NCI-H187 treated with DMSO at 0.1 percent for 48 hours (cell line): ENCODE measurements at places on chromosomes 1 and 21.

DNA sequence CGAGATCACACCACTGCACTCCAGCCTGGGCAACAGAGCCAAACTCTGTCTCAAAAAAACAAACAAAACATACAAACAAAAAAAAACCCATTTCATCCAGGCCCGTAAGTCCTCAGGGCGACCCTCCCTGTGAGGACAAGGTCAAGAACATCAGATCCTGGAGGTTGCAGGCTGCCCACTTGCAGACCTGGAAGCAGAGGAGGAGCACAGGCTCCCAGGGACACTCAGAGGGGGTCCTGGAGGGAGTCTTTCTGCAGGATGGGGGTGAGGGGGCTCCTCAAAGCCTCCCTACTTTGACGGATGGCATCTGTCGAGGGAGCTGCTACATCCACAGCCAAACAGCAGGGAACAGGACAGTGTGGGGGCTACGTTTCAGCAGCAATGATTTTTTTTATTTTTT is 47.2 kb downstream of the RIPK4 start:
- no peak for DNase-seq

- DNase-seq: no peak
Measured at GRCh38 chr1:4121293-4121684, 221.2 kb upstream of the C1orf174 start.

DNA sequence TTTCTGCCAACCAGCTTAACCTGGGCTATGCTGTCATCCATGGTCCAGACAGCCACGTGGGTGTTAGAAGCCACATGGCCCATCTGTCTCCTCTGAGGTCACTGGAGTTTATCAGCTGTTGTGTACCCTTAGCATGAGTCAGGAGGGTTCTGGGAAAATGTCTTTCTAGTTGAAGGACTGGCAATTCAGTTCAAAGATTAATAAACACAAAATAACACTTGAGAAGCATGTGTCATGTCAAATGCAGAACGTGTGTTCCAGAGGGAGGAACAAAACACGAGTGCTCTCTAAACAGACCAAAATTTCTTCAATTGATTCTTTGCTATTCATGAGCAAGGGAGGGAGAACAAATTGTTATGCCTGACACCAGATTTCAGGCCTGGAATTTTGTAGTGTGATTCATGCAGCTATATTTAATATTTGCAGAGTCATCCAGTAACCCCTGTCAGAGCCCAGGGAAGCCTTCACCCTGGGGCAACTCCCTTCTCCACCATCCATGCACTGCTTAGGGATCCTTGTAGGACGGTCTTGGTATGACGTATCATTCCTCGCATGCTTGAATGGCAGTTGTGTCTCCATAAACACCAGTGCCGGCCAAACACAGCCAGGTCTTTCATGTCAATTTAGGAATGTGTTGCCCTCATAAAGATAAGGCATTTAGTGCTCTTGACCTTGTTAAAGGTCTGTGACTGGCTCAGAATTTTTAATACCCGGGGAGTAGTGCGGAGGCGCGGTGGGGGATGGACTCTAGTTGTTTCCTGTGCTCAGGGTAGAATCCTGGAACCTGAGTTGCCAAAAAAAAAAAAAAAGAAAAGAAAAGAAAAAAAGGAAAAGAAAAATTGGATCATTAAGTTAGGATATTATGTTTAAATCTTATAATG is 27.7 kb upstream of the DYRK1A start:
- no peak for DNase-seq

DNA sequence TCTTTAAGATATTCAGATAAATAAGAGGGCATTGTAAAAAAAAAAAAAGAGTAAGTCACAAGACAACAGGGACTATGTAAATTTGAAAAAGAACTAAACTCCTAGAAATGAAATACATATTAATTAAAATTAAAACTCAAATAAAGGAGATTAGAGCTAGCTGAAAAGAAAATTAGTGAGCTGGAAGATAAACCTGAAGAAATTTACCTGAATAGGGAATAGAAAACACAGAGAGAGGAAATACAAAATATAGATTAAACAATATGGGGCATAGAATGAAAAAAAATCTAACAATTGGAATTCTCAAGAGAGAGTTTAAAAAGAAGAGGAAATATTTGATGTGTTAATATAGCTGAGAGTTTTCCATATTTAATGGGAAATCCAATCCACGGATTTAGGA is 35.6 kb upstream of the TADA1 start:
- no peak for DNase-seq

DNA sequence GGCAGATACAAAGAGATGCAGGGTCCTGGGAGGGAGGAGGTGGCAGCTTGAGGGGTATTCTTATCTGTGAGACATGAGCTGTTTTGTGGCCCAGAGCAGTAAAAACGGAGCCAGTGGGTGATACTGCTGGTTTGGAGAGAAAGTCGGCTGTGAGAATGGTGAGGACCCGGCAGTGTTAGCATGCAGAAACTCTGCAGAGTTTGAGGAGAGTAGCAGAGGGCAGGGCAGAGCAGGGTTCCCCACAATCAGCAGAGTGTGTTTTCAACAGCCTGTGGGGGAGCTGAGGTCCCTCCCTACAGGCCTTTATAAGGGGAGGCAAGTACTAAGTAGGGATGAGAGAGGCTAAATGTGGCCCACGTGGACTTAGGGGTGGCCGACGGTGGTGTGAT is 423 bp downstream of the SLAMF8 start:
- DNase-seq: no peak

DNA sequence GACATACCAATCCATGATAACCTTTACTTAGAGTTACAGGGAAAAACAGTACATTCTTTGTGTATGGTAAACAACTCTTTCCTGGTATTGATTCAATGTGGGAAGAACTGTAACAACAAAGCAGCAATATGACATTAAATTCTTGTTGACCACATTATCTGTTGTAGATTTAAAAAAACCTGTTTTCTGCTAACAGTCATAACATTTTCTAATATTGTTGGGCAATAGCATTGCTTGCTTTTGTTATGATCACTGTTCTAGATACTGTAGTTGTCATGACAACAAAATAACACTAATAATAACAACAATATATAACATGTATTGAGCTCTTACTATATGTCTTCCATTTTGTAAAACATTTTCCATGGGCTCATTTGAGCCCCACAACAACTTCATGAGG is 54.2 kb downstream of the PDE4B start:
- no peak for DNase-seq

- DNase-seq: no peak
Measured at GRCh38 chr1:160377585-160378206, 10.8 kb downstream of the NHLH1 start.

DNA sequence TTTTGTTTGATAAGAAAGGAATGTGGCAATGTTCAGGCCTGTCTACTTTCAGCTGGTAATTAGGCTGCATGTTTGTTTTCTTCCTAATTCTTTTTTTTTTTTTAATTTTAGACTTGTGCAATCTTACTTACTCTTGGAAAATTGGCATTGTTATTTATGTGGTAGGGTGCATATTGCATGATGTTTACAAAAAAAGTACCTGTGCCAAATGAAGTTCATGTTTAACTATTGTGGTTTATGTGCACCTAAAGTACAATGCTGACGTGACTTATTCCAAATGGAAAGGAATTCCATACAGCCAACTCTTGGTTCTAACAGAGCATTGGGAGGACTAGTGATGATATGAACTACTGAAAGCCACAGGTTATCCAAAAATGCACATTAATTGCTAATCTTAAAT is 51.0 kb downstream of the KCNK2 start:
- no peak for DNase-seq

- no peak for DNase-seq
Measured at GRCh38 chr1:42086146-42086545, 67.1 kb upstream of the GUCA2B start.

DNA sequence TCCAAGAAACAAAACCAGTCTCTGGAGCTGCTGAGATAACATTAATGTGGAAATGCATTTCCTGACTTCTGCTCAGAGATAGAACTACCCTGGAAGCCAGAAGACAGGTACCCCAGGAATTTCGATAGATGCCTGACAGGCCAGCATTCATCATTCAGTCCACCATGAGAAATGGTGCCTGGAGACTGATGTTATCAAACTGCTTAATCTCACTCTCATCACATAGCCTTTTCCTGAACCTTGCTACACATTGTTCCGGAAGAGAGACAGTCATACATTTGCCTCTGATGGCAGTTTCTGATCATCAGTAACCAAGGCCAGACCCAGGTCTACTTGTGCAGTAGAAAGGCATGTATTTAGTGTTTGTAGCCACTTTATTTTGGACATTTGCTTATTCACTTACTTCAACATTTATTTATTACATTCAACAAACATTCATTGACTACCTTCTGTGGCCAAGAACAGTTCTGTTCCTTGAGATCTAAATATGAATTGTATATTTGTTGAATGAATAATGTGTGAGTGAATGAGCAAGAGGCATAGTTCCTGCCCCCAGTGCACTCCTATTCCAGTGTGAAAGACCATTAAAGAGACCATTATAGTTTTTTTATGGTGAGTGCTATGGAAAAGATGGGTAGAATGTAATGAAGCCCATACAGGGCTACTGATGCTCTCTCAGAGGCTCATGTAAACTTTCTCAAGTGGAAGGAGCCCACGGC is 485.7 kb downstream of the NUF2 start:
- no peak for DNase-seq

DNA sequence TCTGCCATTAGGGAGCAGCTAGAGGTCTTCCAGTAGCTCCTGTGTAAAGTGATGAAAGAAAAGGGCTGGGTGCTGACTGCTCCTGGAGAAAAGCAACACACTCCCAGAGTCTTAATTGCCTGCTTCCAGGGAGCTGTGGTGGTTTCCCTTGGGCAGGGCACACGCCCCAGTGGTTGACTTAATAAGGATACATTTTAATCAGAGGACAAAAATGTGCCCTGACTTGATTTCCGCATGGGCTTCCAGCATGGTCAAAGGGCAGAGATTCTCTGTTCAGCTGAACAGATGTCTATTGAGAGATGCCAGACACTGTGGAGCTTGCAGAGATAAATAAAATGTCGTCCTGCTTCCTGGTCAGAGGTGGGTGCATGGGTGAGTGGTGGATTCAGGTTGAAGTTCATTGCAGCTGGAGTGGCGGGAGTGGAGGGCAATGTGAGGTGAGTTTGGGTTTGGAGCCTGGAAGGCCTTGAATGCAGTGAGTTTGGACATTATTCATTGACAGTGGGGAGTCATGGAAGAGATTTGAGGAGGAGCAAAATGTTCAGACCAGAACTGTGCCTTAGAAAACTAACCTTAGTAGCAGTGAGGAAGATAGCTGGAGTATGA is 16.0 kb downstream of the QSOX1 start:
- DNase-seq: no peak

DNA sequence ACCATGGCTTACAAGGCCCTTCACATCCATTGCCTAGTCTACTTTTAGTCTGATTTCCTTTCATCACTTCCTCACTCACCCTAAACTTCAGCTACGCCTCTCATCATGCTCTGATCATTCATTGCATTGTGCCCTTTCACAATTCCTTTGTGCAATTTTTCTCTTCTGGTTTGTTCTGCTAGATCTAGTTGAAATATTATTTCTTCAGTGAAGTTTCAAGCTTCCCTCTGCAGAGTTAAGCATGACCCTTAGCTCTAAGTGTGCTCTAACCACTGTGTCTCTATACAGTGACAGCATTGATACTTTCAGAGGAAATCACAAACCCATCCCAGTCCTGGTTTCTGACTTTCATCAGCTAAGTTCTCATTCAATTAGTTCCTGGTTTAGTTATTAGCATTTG is 166.1 kb downstream of the PLA2G4A start:
- no peak for DNase-seq

DNA sequence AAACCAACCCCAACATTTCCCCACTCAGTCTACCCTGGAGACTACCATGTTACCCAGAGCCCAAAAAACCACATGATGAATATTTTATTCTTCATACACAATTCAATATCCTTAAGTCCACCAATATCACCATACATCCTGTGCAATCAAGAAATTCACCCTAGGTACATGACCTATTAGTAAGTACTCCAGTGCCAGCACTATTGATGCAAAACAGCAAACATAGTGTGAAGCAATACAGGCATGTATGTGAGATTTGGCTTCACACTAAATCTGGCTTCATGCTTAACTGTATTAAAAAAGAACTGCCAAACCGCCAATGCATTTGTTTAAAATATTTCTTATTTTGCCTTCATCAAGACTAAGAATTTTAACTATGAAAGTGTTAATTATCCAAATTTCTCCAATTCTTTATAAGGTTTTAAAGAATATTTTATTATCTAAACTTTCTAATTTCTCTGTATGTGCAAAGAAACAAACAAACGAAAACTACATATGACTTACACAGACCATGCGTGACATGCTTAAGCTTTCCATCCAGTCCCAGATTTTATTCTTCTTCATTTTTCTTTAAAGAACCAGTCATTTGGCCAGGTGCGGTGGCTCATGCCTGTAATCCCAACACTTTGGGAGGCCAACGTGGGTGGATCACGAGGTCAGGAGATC is 22.4 kb upstream of the TMEM125 start:
- no peak for DNase-seq

DNA sequence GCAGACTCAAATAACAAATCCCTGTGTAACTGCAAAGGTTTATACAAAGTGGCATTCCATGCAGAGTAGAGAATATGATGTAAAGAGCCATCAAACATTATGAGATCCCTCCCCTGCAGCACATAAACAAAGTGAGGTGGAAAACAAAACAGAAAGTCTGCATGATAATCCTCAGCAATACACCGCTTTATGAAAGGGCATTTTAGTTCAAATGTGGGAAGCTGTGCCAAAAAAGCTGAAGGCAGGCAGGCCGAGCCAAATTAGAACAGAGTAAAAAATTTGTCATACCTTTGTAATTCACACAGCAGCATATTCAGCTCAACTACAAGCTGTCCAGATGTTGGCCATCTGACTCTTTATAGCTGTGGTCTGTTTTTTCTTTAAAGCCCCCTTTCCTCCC is 113.5 kb downstream of the LHX9 start:
- DNase-seq: no peak

GRCh38 chr1:109637446-109637845 is 17.8 kb downstream of the AMPD2 start:
- DNase-seq: no peak

DNA sequence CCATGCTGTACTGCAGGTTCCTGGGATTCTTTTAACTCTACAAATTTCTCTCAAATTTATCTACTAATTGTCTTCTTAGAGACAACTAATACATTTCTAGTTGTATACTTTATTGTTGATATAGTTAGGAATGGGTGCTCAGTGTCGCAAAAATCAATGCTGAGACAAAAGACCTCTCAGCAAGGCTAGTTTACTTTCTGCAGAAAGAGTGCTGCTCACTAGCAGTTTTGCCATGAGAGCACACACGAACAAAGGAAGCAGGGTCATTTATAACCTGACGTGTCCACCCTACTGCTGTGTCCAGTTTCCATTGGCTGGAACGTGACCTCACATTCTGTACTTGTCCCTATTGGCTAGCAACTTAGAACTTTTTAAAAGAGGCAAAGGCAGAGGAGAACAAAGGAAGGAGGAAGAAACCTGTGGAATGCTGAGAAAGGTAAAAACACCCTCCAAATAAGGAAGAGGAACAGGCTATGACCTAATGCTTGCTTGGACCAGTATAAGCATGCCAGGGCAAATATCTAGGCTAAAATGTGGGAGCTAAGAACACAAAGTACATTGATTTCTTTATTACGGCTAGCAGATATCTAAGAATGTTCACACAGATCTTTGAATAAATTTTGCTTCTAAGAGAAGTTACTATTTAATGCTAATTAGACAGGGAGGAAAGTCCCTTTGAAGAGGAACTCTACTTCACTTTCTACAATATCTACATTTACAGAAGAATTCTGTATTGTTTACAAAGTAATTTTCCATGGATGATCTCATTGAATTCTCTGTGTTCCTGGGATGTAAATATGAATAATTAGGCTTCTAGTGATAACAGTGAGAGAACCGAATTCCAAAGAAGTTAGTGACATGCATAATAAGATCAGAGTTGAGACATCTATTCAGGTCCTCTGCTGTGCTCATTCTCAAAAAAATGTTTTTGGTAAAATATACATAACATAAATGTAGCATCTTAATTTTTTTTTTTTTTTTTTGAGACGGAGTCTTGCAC is 86.0 kb upstream of the MAP10 start:
- no peak for DNase-seq
